ENCODE measurements at places on chromosomes 12 and 14.

GRCh38 chr12:48119834-48120195 lies 651 bp downstream of the PFKM start:
- no peak for DNase-seq

DNA sequence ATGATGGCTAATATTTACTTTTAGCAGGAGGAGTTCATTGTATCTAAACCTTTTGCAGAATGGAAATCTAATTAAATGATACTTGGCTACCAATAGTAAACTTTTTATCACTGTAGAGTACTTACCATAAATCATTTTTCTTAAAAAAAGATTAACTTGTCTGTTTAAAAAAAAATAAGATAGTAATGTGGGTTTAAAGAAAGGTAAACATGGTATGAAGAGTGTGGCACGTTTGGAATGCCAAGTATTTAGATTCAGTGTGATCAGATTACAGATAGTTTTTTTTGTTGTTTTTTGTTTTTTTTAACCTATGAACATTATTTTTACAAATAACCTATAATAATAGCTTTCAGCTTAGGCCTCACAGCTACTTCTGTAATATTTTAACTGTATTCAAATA lies 25.8 kb downstream of the KTN1 start:
- DNase-seq = peak; percentile 11

DNA sequence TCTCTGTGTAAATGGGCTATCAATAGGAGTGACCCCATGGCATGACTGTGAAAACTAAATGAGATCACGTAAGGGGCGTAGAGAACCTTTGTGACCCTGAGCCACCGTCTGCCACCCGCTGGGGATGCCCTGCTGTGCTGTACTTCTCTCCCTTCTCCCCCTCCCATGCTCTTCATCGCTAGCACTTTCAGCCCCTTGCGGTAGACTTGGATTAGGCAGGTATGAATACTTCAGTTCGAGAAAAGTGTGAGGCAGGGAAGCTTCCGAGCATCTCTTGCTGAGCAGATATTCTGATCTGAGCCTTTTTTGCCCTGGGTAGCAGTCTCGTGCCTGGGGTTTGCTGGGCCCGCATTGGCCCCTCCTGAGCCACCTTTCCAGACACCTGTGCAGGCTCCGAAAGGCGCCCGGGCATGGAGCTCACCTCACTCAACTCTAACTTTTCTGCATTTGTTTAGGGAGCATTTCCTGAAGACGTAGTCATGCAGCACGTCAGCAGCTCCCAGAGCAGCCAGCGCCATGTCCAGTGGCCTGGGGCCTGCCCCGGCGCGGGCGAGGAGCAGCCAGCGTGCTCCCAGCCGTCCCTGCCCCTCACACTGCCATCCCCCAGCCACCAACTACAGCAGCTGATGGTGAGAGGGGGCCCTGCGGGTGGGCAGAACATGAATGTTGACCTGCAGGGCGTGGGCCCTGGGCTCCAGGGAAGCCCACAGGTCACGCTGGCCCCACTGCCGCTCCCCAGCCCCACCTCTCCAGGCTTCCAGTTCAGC lies 40.4 kb downstream of the DDX51 start:
- no peak for DNase-seq

- DNase-seq = no peak
Measured at GRCh38 chr12:45540661-45541341, 188.7 kb upstream of the ARID2 start.

DNA sequence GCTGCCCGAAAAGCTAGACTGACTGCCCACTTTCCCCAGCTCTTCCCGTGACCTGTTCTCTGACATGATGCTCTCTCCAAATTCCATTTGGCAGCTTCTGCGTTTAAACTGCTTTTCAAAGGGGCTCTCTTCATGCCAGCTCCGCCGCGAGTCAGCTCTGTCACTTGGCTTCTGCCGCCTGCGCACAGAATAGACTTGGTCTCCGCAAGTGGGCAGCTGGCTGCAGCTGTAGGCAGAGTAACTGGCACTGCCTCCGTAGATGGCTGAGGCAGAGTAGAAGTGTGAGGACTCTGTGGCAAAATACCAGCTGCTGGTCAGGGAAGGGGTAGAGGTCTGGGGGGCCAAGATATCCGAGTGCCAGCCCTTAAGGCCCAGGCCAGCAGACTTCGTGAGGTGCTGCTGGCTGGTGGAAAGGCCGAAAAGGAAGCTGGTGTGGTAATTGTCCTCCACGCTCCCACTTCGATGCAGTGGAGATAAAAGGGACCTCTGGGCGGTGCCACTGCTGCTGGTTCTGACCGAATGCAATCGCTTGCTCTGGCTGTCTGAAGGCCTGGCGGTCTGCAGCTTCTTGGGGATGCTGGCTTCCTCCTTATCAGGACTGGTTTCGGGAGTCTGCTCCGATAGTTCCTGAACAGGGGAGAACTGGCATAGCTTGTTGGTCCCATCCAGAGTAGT lies 85.7 kb downstream of the DUSP16 start:
- DNase-seq = no peak

DNA sequence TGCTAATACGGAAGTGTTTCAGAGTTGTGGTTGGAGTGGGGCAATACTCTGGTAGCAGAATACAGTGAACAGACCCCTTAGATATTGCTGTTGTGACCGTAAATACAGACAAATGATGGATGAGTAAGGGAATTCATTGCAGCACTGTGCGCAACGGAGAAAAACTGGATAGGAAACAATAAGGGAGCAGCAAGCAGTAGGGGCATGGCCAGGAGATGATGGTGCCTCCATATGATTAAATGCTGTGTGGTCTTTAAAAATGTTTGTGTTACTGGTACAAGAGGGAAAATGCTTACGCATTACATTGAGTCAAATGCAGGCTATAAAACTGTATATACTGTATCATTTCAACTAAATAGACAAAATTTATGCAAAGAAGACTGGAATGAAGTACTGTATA lies 61.6 kb downstream of the EML1 start:
- DNase-seq = no peak

- no peak for DNase-seq
Measured at GRCh38 chr12:103829092-103829491, 11.9 kb downstream of the NT5DC3 start.

- no peak for DNase-seq
Measured at GRCh38 chr12:128266541-128267130, 334 bp upstream of the TMEM132C start.

GRCh38 chr14:31717294-31718085 lies 156.3 kb downstream of the NUBPL start:
- DNase-seq = no peak

GRCh38 chr14:22266142-22266442 lies 322.9 kb downstream of the DAD1 start:
- no peak for DNase-seq

GRCh38 chr14:95011445-95012006 lies 145.8 kb downstream of the DICER1 start:
- DNase-seq = no peak

GRCh38 chr12:29415111-29415510 lies 34.1 kb upstream of the ERGIC2 start:
- DNase-seq = no peak

DNA sequence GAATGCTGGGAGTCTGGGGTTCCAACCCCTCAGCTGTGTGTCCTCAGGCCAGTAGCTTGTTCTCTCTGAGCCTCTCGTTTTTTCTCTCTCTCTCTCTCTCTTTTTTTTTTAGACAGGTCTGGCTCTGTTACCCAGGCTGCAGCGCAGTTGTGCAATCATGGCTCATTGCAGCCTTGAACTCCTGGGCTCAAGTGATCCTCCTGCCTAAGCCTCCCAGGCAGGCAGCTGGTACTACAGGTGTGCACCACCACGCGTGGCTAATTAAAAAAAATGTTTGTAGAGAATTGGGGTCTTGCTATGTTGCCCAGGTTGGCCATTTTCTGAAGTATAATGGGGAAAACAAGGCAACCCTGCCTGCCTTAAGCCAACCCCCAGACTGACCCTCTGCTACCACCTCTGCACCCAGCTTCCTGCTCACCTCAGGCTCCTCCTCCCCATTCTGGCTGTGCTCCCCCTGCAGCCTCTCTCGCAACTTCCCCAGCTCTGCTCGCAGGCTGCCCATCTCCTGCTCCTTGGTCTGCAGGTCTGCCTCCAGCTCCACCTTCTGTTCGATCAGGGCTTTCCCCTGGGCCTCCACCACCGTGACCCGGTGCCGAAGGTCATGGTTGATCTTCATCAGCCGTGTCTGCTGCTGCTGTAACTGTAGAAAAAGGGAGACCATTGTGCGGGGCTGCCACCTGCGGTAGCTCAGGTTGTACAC lies 35.2 kb downstream of the RILPL1 start:
- DNase-seq = no peak

DNA sequence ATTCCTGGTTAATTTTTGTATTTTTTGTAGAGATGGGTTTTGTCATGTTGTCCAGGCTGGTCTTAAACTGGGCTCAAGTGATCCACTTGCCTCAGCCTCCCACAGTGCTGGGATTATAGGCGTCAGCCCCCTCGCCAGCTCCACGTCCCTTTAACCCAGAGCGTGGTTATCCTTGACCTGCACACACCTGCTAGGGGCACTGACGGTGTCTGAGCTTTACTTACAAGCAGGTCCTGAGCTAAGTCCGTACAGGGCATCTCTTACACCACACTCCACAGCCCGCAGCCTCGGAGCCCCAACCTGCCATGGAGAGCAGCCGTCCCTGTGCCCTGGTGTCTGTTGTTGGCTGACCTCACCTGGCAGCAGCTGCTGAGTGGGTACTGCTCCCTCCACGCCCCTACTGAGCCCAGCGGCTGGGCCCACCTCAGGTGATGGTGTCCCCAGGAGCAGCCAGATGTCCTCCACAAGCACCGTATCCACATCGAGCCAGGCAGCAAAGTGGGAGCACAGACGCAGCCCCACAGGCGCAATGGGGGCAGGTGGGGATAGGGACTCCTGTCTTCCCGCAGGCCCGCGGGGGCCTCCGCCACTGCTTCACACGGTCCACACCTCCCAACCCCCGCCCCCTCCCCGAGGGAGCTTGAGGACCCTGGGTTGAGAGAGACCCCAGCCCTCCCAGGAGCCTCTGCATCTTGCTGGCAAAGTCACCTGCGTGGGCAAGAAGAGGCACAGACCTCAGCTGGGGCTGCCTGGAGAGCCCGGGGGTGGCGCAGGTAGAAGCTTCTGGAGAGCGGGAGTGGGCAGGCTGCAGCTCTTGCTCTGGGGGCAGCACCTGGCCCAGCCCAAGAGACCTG lies 325.4 kb upstream of the SFSWAP start:
- DNase-seq = no peak

DNA sequence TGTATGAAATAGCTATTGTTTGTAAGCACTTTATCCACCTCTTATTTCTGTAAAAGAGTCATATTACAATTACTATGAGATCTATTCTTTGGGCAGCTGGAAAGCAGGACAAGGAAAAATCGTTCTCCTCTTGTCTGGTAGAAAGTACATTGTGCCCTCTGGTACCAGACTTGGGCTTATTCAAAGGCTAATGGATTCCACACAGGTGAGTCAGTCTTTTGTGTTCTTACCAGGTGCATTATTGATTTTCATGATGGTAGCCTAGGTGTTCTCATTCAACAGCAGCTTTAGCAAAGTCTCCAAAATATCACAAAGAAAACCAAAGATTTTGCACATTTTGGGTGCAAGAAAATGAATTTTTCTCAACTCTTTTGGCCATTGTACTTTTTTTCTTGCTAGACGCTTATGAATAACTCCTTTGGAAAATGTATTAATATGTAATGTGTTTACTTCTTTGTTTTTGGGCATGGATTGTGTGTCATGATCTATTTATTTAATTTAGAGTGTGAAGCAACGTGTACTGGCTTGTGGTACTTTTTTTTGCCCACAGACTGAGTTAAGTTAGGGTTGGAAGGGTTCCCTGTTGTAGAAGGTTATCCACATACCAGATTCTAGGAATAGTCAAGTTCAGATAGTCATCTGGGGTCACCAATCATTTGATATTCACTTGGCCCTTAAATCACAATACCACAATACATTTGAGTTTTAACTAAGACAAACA lies 26.2 kb downstream of the MNAT1 start:
- DNase-seq = no peak

- DNase-seq = no peak
Measured at GRCh38 chr12:12319451-12320183, 30.4 kb downstream of the MANSC1 start.

GRCh38 chr12:89706986-89707702 lies 1.5 kb downstream of the ATP2B1 start:
- peak; percentile 29 for DNase-seq

DNA sequence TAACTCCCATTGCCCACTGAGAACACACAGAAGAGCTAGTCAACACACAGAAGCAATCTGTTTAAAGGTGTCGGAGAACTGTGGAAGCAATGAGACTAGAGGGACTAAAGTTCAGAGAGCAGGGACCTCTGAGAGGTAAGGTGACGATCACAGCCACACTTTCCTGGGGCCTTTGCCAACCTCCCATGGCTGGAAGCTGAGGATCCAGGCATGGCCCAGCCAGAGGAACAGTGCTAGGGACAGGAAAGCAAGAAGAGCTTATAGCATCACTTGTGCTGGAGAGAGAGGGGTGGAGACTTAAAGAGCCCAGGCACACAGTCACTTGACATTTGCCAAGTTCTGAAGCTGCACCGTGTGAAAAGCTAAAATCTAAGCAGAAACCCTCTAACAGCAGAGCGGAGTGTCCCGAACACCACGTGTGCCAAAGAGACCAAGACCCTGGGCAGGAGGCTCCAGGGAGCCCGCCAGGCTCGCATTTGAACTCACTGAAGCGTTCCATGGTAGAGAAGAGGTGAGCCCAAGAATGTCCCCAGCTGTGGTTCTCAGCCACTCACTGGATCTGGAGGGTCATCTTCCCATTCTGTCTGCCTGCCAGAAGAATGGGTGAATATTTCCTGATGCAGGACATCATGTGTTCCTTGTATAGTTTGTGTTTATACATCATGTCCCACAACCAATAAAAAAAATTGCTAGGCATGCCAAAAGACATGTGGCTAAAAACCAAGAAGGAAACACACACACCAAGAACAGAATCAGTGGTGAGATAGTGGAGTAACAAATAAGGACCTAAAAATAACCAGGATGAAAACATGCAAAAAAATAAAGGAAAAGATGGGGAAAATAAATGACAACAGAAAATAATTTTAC lies 174.0 kb upstream of the C14orf180 start:
- no peak for DNase-seq

GRCh38 chr14:96962337-96962736 lies 165.2 kb downstream of the VRK1 start:
- DNase-seq = no peak

- DNase-seq = no peak
Measured at GRCh38 chr12:91327131-91327530, 144.5 kb upstream of the DCN start.

GRCh38 chr12:50564237-50564947 lies 59.6 kb downstream of the DIP2B start:
- no peak for DNase-seq

DNA sequence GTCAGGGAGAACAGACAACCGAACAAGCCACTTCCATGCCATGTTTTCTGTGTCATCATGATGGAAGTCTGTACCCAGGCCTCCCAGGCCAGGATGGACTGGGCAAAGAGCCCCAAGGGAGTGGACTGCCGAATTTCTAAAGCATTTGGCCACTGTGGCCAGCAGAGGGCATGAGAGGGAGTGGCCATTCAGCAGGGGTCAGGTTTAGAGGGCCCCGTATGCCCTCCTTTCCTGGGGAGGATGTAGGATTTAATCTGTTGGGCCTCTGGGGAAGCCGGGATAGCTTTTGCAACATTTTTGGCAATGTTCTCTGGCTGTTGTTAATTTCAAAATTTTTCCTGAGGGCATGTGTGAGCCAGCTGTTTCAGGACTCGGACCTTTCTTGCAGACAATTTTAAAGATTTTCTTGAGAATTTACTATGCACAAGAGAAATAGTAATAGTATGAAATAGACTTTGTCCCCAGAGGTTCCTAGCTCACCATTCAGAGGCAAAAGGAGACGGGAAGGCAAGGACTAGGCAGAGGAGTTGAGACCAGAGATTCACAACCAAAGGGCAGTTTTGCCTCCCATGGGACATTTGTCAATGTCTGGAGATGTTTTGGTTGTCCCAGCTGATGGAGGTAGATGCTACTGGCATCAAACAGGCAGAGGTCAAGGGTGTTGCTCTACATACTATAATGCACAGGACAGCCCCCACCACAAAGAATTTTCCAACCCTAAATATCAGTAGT lies 18.0 kb downstream of the ACACB start:
- DNase-seq = peak; percentile 85

All from GM03348 (cell line).